ENCODE measurements at places on chromosomes 3 and 15.

GRCh38 chr15:69509131-69509530 lies 56.5 kb downstream of the RPLP1 start:
- no peak for DNase-seq

DNA sequence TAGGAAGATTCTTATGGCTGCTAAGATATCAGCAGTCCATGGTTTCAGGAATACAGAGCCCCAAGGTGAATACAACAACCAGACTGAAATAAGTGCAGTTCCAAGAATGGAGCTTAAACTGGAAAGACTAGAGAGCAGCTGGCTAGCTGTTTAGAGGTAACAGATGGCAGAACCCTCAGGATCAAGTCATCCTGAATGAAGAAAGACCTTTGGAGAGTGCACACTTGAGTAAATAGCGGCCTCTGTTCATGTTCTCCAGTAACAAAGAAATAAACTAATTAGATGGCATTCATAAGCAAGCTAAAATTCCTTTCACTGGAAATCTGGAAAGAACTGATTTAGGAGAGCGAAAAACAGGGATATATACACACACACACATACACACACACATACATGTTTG lies 968.4 kb downstream of the FHIT start:
- DNase-seq = no peak

GRCh38 chr3:193040836-193041672 lies 123.4 kb upstream of the MB21D2 start:
- DNase-seq = no peak

GRCh38 chr3:119945291-119945690 lies 149.0 kb downstream of the GSK3B start:
- DNase-seq = no peak

GRCh38 chr3:64244011-64244942 lies 19.0 kb upstream of the PRICKLE2 start:
- DNase-seq = no peak

- no peak for DNase-seq
These were observed 200.5 kb downstream of the AKAP13 start for GRCh38 chr15:85580879-85581278.

DNA sequence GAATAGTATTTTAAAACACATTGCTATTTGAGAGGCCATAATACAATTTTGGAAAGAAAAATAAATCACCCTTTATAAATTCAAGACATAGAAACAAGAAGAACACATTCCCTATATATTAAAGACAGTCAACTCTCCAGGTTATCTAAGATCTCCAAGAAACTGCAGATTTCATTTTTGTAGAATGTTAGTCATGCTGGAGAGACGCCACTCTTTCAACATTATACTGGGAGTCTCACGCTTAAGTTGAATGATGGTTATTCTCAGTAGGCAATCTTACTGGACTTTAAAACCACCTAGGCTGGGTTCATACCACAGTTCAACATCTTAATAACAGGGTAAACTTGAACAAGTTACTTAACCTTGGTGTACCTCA lies 3.6 kb upstream of the CHRM5 start:
- no peak for DNase-seq

GRCh38 chr3:76912841-76913383 lies 127.0 kb upstream of the ROBO2 start:
- no peak for DNase-seq

All from GM12892 (cell line).